Cardiac atrium fibroblast (primary cell): ENCODE measurements at places on chromosomes 4 and X. TPM values are rescaled to one million over a fixed set of nuclear protein-coding genes. Genes with fewer than 3 reads are reported as not detected.

GNRHR gene
- not detected in 2 replicates for total RNA-seq

COX18 gene
- 11.0 and 18.6 TPM in 2 replicates for total RNA-seq

FREM3 gene
- total RNA-seq = not detected in 2 replicates

CDK16 gene
- total RNA-seq = 106 and 112 TPM in 2 replicates

FAM53A gene
- total RNA-seq = 2.0 and 16.4 TPM in 2 replicates

HTN1 gene
- total RNA-seq = not detected in 2 replicates

TCEAL4 gene
- total RNA-seq = 148 and 255 TPM in 2 replicates

SPIN2A gene
- total RNA-seq = 0.18 TPM in 1 of 2 replicates, not detected in the other

MSANTD1 gene
- 0.36 TPM in 1 of 2 replicates, not detected in the other for total RNA-seq

MAOB gene
- total RNA-seq = 0.65 TPM in 1 of 2 replicates, not detected in the other

SUPT20HL2 gene
- not detected in 2 replicates for total RNA-seq

OCIAD2 gene
- 0.72 and 3.7 TPM in 2 replicates for total RNA-seq

PPEF1 gene
- not detected in 2 replicates for total RNA-seq
